ENCODE measurements at places on chromosomes 5 and 9.

GRCh38 chr9:87093777-87094176 lies 146.5 kb upstream of the GAS1 start:
- no peaks in the 10 kb centered on the region for H3K4me1 ChIP-seq
- no peak overlapping the region for H3K27ac ChIP-seq
- H3K4me3 ChIP-seq, result no peak overlapping the region
- H3K27me3 ChIP-seq, result peaks cover 13% of the 10 kb centered on the region
- no peaks in the 10 kb centered on the region for H3K36me3 ChIP-seq
- DNase-seq, result no peak

DNA sequence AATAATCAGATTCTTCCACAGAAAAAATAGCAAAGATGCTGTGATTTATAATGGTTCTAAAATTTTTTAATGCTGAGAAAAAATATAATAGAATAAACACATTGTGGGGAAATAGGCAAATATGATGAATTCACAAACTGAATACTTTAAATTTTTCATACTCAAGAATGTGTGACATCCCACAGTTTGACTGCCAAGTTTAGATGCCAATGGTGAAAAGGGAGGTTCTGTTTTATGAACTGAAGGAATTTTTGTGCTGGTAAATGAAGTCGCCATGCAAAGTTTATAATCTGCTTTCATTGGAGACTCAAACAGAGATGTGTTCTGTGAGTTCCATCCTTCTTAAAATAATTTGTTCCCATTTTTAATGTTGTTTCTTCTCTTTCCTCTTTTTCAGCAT lies 367.5 kb upstream of the ADAMTS16 start:
- no peak overlapping the region for H3K4me3 ChIP-seq
- H3K36me3 ChIP-seq, result no peaks in the 10 kb centered on the region
- DNase-seq, result no peak
- H3K4me1 ChIP-seq, result no peaks in the 10 kb centered on the region
- H3K27ac ChIP-seq, result no peak overlapping the region
- H3K27me3 ChIP-seq, result no peaks in the 10 kb centered on the region

- no peak overlapping the region for H3K27ac ChIP-seq
- H3K4me3 ChIP-seq, result no peak overlapping the region
- no peaks in the 10 kb centered on the region for H3K36me3 ChIP-seq
- no peaks in the 10 kb centered on the region for H3K27me3 ChIP-seq
Observed at GRCh38 chr5:124154714-124155113, 591.7 kb downstream of the ZNF608 start.

- H3K36me3 ChIP-seq, result no peaks in the 10 kb centered on the region
- H3K27me3 ChIP-seq, result peaks cover 22% of the 10 kb centered on the region
- H3K27ac ChIP-seq, result no peak overlapping the region
- peaks cover 7% of the 10 kb centered on the region for H3K4me1 ChIP-seq
Observed at GRCh38 chr5:113606298-113607134, 93.0 kb downstream of the YTHDC2 start.

DNA sequence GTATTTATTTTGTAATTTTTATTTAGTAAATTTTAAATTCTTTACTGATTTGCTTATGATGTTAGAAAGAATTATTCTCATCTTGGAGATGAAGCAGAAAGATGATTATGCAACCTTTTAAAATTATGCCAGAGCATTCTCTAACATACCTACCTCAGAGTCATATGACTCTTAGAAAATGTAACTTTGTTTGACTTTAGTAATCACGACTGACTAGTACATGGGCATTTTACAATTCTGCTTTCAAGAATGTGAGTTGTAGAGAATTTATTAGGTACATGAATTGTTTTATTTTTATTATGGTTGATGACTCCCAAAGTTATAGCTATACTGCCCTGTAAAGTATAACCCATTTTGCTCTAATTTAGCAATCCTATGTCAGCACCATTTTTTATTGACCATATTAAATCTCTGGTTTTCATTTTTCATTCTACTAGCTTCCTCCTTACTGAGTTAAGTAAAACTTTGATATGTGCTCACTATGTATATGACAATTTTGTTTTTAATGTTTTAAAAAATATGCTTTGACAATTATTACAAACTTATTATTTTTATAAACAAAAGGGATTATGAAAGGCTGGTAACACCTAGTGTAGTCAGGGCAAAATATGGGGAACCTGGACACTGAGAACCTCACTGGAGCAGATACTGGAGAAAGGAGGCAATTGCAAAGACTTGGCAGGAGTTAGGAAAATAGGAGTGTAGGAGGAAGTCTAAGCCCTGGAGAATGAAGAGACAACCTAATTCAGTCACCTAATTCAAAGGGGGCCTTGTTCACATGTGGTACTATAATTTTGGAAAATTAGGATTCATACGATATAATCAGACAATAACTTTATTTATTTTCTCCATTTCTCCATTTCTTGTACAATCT lies 249.7 kb upstream of the DAB2 start:
- no peak for DNase-seq
- H3K27me3 ChIP-seq, result peaks cover 21% of the 10 kb centered on the region
- H3K4me3 ChIP-seq, result no peak overlapping the region
- peaks cover 2% of the 10 kb centered on the region for H3K36me3 ChIP-seq
- no peaks in the 10 kb centered on the region for H3K4me1 ChIP-seq
- no peak overlapping the region for H3K27ac ChIP-seq

GRCh38 chr5:135085133-135085935 lies 51.3 kb upstream of the PITX1 start:
- DNase-seq, result no peak
- no peak overlapping the region for H3K4me3 ChIP-seq
- peaks cover 41% of the 10 kb centered on the region for H3K27me3 ChIP-seq
- no peak overlapping the region for H3K27ac ChIP-seq
- no peaks in the 10 kb centered on the region for H3K4me1 ChIP-seq

DNA sequence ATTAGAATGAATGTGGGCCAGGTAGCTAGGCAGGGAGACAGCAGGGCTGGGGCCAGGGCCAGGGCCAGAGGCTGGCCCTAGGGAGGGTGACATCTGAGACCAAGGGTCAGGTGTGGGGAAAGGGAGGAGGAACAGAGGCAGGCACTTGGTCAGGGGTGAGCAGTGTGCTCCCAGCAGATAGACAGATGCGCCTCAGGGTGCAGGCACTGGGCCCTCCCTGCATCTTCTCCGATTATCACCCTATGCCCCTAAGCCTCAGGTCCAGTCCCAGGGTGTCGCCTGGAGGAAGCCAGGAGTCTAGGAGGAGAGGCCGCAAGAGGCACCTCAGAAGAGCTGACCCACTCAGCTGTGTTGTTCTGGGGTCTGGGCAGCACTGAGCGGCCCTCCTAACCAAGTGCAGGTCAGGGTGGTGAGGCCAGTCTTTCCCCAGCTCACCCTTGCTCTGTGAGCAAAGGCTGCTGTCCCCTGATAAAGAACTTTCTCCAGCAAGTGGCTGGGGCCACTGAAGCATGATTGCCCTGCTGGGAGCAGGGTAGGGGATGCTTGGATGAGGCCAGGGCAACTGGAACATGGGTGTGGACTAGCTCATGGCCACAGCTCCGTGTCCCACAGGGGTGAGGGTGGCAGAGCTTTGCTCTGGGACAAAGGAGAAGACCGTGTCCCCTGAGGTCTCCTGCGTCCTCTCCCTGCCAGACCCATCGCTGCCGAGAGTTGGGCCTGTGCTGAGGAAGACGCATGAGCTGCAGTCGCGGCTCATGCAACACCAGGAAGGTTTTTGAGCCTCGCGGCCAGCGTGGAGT lies 2.1 kb upstream of the RASGEF1C start:
- H3K4me1 ChIP-seq, result peaks cover 11% of the 10 kb centered on the region
- no peak for DNase-seq
- H3K36me3 ChIP-seq, result no peaks in the 10 kb centered on the region
- no peak overlapping the region for H3K27ac ChIP-seq
- no peak overlapping the region for H3K4me3 ChIP-seq

DNA sequence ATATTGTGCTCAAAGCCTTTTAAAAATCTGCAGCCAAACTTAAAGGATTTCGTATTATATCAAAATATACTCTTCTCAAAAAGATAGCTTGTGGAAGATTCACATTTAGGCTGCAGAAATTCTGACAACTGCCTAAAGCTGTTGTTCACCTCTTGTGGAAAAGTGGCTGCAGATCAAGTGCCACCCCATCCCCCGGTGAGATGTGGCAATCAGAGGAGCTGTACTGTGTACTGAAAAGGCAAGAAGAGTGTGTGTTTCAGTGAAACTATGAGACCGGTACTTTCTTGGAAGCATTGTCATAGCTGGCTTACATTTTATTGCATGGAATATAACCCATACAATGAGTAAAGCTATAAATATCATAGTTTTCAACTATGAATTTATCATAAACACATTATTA lies 64.3 kb downstream of the CDH18 start:
- no peaks in the 10 kb centered on the region for H3K36me3 ChIP-seq
- no peaks in the 10 kb centered on the region for H3K27me3 ChIP-seq
- H3K27ac ChIP-seq, result no peak overlapping the region
- DNase-seq, result no peak
- no peak overlapping the region for H3K4me3 ChIP-seq

DNA sequence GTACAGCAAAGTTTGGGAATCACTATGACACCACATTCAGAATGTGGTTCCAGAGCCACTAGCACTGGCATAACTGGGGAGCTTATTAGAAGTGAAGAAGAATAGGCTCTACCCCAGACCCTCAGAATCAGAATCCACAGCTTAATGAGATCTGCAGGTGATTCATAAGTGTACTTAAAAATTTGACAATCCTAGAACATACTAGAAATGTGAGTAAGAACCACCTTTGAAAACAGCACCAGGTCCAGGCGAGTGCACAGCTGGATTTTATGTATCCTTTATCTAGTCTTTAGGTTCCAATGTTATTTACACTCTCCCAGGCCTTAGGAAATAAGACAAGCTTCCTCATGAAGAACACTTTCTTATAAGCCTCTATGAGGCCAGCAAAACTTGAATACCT lies 149.0 kb downstream of the NFIB start:
- H3K4me3 ChIP-seq, result no peak overlapping the region
- H3K4me1 ChIP-seq, result no peaks in the 10 kb centered on the region
- no peaks in the 10 kb centered on the region for H3K27me3 ChIP-seq
- no peaks in the 10 kb centered on the region for H3K36me3 ChIP-seq
